NCI-H526 treated with DMSO at 0.1 percent for 48 hours (cell line): ENCODE measurements at places on chromosomes 11 and 22.

DNA sequence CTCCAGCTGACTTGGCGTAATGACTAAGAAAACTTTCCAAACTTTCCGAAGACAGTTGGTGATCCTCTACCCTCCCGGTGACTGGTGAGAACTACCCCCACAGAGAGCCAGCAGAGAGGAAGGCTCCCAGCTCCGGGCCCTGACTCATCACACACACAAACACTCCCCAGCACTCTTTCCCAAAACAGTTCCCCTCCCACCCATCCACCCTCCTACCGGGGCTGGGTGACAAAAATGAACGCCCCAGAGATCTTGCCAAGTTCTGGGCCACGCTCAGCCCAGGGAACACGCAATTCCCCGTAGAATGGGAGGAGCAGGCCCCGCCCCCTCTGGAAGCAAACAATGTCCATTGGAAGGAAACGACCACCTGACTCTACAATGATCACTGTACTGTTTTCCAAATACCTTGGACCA is 21.3 kb upstream of the JAM3 start:
- no peak for DNase-seq

DNA sequence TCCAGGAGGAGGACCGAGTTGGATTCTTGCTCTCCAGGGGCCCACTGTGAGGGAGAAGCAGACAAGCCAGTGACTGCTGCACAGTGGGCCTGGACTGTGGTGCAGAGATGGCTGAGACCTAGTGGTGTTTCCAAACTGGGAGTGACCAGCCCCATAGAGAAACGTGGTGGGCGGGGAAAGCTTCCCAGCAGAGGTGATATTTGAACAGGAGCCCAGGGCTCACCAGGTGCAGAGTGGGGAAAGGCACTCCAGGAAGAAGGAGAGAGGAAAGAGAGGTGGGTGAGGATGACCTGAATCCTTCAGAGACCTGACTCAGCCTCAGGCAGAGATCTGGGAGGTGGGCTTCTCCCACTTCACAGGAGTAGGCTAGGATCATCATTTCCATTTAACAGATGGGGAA is 52.1 kb upstream of the RASD2 start:
- no peak for DNase-seq

DNA sequence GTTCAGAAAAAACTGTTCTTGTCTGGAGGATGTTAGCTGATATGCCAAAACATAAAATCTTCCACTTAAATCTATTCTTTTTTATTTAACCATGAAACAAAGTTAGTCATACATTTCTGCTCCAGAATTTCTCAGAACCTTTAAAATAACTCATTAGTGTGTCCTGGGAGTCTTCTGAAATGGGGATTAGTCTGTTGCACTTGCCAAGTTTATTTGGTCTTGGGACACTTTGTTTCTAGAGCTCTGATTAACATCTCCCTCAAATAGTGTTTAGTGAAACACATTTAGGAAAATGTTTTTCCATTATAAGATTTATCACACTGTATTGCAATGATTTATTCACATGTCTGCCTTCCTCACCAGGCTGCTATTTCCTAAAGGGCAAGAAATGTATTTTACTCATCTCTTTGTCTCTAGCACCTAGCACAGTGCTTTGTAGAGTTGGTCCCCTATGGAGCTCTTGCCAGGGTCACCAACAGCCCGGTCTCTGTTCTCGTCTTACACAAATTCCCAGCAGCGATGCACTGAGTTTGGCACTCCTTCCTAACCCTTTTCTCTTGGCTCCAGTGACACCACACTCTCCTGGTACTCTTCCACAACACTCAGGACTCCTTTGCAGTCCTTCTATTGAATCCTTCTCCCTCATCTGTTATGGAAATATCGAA is 189.2 kb downstream of the CSNK2A3 start:
- no peak for DNase-seq

GRCh38 chr11:125784678-125785077 is 3.2 kb upstream of the PATE3 start:
- DNase-seq, result no peak

DNA sequence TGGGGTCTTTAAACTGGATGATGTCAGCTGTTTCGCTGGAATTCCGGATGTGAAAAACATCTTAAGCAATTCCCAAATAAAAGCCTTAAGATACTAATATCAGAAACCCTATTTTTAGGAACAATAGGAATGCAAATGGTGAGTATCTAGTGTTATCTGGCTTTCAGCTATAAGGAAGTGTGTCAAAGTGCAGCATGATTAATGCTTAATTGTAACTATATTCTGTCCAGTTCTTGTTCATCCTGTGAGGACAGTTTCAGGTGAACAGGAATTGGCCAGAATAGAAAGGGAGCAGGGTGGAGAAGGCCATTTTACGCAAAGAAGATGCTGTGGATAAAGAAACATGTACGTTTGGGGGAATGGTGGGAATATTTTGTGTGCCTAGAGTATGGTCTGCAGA is 108.2 kb downstream of the RASSF10 start:
- DNase-seq, result no peak

GRCh38 chr11:94120946-94121345 is 7.7 kb upstream of the PANX1 start:
- no peak for DNase-seq

GRCh38 chr11:17839450-17839849 is 104.9 kb downstream of the KCNC1 start:
- DNase-seq, result no peak

DNA sequence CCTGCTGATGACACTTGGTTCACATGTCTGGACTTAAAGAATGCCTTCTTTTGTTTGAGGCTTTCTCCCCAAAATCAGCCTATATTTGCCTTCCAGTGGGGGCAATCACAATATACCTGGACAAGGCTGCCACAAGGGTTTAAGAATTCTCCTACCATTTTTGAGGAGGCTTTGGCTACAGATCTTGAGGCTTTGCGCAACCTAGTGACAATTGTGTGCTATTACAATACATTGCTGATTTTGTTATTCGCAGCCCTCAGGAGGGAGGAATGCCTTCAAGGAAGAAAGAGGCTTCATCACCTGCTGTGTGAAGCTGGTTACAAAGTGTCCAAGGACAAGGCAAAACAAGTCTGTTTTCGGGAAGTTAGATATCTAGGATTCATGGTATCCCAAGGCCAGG is 50.8 kb upstream of the OR4C15 start:
- no peak for DNase-seq

- no peak for DNase-seq
Measured at GRCh38 chr22:42562279-42562678, 8.5 kb downstream of the SERHL2 start.

- DNase-seq, result no peak
Measured at GRCh38 chr22:50548921-50549790, 3.5 kb downstream of the KLHDC7B start.

DNA sequence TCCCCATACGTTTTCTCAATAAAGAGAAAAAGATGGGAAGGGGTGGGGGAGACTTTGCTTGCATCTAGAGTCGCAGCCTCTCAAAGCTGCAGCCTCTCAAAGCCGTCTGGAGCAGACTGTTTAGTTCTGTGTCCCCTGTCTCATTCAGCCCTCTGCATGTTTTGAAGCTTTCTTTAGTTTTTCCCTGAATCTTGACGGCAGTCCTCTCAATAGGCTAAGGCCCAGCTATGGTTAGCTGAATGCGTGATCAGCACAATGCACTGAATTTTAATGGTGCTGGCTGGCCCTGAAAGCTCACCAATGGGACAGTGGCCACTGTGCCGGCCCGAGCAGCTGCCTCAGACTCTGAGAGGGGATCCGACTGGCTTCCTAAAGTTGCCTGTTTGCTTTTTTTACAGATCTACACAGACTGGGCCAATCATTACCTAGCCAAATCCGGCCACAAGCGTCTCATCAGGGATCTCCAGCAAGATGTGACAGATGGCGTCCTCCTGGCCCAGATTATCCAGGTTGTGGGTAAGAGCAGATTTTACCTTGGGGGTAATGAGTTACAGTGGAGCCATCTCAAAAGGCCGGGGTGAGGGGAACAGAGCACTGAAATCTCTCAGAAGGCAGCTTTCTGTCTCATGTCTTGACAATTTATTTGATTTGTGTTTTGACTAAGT is 119.6 kb downstream of the NAV2 start:
- DNase-seq, result no peak

GRCh38 chr11:74278103-74278502 is 33.3 kb downstream of the P4HA3 start:
- no peak for DNase-seq

GRCh38 chr22:28703436-28703835 is 23.8 kb upstream of the TTC28 start:
- DNase-seq, result no peak

DNA sequence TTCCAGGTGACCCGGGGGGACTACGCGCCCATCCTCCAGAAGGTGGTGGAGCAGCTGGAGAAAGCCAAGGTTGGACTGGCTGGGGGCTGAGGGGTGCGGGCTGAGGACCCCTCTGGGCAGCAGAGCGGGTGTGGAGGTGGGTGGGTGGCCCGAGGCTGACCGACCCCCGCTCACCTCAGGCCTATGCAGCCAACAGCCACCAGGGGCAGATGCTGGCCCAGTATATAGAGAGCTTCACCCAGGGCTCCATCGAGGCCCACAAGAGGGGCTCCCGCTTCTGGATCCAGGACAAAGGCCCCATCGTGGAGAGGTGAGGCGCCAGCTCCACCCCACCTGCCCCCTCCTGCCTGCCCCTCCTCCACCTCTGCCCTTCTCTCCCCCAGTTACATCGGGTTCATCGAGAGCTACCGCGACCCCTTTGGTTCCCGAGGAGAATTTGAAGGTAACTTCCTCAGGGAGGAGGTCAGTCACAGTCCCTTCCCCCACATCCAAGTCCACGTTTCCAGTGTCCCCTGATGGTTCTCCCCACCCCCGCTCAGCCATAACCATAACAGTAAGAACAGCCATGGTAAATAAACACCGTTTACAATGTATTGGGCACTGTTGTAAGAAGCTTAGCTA is 11.2 kb downstream of the DPP3 start:
- no peak for DNase-seq

- DNase-seq, result no peak
Measured at GRCh38 chr11:113736323-113736722, 30.2 kb upstream of the TMPRSS5 start.
